ENCODE measurements at places on chromosomes 7 and 10. TPM values are rescaled to one million over a fixed set of nuclear protein-coding genes. Genes with fewer than 3 reads are reported as not detected.

GRCh38 chr7:44240983-44241510, 40.3 kb downstream of the YKT6 start:
- peak; percentile 79 for DNase-seq

DNA sequence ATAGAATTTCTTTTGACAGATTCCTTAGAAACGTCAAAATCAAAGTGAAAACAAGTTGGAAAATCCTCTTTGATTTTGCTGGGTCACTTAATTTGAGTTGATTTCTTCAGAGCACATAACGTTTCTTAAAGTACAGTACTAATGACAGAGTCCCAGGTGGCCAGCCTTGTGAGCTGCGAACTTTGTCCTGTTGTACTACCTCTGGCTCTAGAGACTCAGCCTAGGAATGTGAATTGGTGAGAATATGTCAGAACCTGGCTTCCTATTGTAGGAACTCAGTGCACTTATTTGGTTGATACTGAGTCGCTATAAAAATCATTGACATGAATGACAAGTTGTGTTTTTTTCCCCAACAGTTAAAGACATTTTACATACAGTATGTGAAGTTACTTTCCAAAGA, 20.2 kb downstream of the SDK1 start:
- no peak for DNase-seq

- DNase-seq, result no peak
Observed at GRCh38 chr7:16594676-16595075, 50.9 kb downstream of the ANKMY2 start.

DNA sequence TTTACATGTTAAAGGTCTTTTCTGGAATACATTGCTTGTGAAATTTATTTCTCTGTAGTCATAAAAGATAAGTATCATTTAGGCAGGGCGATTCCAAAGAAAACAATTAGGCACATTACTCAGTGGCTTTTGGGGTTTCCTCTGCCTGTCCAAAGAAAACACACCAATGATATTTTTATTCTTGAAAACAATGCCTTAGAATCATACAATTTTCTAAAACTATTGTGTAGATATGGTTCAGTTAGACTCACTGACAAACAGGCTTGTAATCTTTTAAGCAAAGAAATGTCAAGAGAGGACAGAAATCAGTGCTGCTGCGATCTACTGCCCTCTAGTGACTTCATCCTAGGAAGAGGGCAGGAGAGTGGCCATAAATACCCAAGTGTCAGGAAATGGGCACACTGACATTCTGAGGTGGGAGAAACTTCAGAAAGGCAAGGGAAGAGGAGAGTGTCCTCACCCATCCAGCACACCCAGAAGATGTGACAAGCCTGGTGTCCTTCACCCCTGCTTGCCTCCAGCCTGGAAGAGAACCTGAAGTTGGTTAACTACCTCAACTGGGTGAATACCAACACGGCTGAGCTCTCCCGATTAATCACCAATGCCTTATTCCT, 120.5 kb downstream of the GALNT11 start:
- peak; percentile 41 for DNase-seq

GRCh38 chr10:57743711-57744110, 524.0 kb downstream of the IPMK start:
- DNase-seq, result no peak

DNA sequence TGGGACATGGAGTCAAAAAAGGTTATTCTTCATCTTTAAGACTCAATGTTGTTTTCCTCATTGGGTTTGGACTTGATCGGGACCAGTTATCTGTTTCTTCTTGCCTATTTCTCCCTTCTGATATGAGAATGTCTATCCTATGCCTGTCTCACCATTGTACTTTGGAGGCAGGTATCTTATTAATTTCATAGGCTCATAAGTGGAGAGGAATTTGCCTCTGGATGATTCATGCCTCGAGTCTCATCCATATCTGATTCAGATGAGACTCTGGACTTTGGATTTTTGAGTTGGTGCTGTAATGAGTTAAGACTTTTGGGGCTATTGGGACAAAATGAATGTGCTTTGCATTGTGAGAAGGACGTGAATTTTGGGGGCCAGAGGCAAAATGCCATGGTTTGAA, 36.2 kb upstream of the CCDC7 start:
- no peak for DNase-seq

- DNase-seq, result peak; percentile 72
Observed at GRCh38 chr10:50506861-50507573, 116.7 kb downstream of the SGMS1 start.

- no peak for DNase-seq
Observed at GRCh38 chr10:70212277-70212676, 21.0 kb downstream of the PPA1 start.

GRCh38 chr10:130371156-130371555, 235.0 kb downstream of the GLRX3 start:
- DNase-seq, result no peak

- no peak for DNase-seq
Observed at GRCh38 chr7:42090056-42090455, 147.0 kb downstream of the GLI3 start.

DNA sequence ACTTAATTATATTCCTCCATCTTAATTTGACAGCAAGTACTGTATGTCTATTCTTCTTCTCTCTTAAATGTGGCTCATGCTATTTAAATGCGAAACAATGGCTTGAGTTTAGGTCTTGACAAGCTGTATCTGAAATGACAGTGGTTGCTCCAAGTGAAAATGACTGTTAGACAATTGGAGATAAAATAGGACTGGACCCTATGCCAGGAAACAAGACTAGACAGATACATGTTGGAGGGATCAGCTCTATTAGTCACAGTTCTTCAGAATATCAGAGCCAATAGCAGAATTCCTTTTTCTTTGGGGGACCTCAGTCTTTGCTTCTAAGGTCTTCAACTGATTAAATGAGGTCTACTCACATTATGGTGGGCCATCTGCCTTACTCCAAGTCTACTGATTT, 25.8 kb downstream of the KIAA1217 start:
- no peak for DNase-seq

GRCh38 chr10:60905580-60905979, 38.4 kb downstream of the RHOBTB1 start:
- DNase-seq, result no peak

GRCh38 chr7:99083733-99084132, 60.2 kb downstream of the SMURF1 start:
- DNase-seq, result no peak

DNA sequence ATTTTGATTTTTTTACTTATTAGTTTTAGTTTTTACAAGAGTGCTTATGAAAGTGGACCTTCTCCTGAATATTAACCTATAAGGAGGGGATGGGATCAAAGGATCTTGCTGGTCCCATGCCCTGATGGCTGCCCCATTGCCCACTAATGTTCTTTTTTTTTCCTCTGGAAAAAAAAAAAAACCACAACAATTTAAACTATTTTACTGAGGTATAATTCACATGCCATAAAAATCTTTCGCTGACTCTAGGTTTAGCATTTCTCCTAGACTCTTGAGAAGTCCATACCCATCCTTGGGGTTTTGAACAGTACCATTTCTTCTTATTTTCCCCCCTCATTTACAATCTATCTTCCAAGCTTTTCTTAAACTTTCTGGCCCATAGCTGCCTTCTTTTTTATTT, 481.8 kb downstream of the TFEC start:
- DNase-seq, result no peak

DNA sequence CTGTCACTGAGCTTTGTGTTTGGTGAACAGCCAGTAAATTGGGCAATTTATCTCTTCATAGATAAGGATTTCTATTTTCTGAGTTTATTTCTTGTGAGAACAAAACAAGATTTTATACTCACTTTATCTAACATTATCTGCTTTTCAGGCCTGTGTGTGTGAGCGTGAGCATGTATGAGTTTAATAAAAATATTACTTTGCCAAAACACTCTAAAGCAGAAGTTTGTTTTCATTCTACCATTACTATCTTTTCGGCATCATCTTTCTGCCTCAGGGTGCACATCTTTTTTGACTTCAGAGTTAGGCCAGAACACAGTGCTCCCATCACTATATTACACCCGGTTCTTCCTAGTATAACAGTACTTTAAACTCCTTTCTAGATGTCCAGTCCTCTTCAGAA, 13.0 kb downstream of the ZWINT start:
- no peak for DNase-seq

- DNase-seq, result no peak
Observed at GRCh38 chr10:128693493-128694131, 567.4 kb upstream of the MKI67 start.

GRCh38 chr7:40329601-40330153, 194.9 kb downstream of the SUGCT start:
- peak; percentile 66 for DNase-seq

DNA sequence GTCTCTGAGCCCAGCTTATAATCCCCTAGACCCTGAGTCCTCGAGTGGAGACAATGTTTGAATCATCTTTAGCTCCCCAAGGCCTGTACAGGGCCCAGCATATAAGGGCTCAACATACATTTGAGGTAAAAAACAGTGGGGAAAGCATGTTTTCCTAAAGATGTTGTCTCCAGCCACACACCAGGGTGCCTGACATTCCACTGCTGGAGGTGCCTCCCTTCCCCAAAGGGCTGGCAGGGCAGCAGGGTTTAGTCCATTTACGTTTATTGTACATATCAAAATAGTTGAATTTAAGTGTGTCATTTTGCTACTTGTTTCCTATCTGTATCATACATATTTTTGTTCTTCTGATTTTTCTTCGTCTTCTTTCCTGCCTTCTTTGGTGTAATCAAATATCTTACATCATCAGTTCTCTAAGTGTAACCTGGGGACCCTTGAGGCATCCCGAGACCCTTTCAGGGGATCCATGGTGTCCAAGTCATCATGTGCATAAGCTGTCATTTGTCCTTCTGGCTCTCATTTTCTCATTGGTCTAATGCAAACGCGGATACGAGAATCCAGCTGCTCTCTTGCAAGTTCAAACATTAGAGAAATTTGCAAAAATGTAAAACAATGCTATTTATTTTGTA, 101.6 kb downstream of the PDGFA start:
- no peak for DNase-seq

DNA sequence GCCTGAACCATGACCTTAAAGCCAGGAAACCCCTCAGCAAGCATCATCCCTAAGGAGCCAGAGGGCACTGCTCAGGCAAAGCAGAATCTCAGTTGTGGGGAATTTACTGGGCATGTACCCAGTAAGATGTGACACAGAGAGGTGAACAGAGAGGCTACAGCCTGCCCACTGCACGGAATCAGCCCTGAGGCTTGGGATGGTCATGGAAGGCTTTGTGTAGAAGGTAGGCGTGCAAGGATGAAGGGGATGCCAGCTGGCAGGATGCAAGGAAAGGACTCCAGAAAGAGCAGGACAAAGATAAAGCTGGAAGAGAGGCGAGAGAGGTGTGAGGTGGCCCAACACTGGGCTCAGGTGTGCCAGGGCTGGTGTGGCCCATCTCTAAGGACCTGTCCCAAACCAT, 2.4 kb upstream of the AIFM2 start:
- no peak for DNase-seq

- peak; percentile 94 for DNase-seq
Observed at GRCh38 chr10:101292194-101293006, 61.6 kb upstream of the BTRC start.

DNA sequence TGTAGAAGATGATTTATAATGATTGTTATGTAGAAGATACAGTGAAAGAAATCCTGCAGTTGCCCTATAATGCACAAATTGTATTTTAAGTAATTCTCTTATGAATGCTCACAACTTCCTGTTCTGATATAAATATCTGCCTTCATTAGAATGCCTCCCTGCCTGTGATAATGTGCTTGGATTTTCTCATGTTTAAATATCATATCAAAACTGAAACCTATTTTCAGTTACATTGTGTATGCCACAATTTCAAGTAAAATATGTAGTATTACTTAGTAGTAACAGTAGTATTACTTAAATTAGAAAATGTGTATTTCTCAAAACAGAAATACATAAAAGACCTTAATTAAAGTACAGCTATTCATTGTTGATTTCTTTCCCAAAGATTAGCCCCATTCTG, 41.1 kb upstream of the TFEC start:
- no peak for DNase-seq

GRCh38 chr7:17131983-17132655, 166.3 kb upstream of the AHR start:
- no peak for DNase-seq

DNA sequence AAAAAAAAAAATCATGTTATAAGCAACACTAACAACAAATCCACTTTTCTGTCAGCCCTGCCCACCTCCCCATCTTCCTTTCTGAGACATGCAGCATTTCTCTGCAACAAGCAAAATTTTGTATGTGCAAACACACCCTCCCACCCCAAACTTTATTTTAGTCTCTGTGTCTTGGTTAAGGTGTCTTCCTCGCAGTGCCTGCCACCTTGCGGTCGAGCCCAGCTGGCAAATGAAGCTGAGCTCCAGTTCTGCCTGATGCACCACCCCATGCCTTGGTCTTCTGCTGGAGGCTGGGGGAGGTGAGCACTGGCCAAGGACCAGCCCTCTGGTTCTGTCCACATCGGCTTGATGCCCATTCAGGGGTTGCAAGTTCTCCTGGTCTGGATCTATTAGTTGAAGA, 206.3 kb downstream of the MGMT start:
- no peak for DNase-seq

The ASAH2 gene
- 1.7 TPM for total RNA-seq

The LRRD1 gene
- 0.05 TPM for total RNA-seq

The SPDYE5 gene
- total RNA-seq, result not detected

The PLAC9 gene
- total RNA-seq, result 4.7 TPM

The LBX1 gene
- total RNA-seq, result 13.7 TPM

The GIMAP4 gene
- total RNA-seq, result not detected

The ADCK2 gene
- 17.3 TPM for total RNA-seq

The CAV1 gene
- 23.7 TPM for total RNA-seq

The NACAD gene
- 4.8 TPM for total RNA-seq

The IGFBP1 gene
- not detected for total RNA-seq

The EVX1 gene
- not detected for total RNA-seq

The CREM gene
- 30.4 TPM for total RNA-seq

The TAS2R41 gene
- total RNA-seq, result not detected

The CDC14C gene
- 0.15 TPM for total RNA-seq

The STRIP2 gene
- total RNA-seq, result 16.7 TPM

The SLC26A3 gene
- not detected for total RNA-seq

The ZNF503 gene
- total RNA-seq, result 1.9 TPM

The TMEM229A gene
- total RNA-seq, result not detected

The CNNM1 gene
- total RNA-seq, result not detected
